ENCODE measurements at places on chromosomes 6 and 20.

GRCh38 chr6:126770176-126770575 lies 348.3 kb upstream of the RSPO3 start:
- no peak for DNase-seq

GRCh38 chr6:31401403-31401802 lies 2.0 kb upstream of the MICA start:
- DNase-seq: peak; percentile 29

DNA sequence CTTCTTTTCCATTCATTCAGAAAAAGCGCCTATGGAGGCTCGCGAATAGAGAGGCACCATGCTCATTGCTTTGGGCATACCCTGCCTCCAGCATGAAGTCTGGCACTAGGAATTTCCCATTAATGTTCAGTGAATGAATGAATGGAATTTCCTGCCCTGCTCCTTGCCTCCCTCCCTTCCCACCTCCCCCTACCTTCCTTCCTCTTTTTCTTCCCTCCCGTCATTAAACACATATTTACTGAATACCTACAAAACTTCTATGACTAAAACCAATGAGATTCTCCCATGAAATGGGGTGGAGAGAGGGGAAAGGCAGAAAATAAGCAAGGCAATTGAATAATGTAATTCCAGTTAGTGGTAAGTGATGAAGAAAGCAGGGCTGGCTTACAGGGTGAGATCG lies 213.8 kb upstream of the AGPAT4 start:
- no peak for DNase-seq

GRCh38 chr20:20561841-20562240 lies 150.6 kb downstream of the RALGAPA2 start:
- DNase-seq: no peak

GRCh38 chr6:66992660-66993059 lies 1285.6 kb upstream of the EYS start:
- no peak for DNase-seq

DNA sequence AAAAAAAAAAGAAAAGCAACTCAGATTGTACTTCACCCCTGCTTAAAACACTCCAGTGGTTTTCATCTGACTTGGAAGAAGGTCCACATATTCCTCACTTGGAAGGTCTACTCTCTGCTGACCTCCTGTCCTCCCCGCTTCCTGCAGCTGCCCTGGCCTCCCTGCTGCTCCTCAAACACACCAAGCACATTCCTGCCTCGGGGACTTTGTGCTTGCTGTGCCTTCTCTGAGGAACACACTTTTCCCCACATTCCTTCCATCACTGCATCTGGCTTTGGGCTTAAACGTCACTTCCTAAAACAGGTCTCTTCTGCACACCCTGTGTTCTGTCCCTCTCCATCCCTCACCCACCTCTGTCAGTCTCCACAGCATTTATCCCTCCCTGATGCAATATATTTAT lies 4.9 kb upstream of the PDYN start:
- no peak for DNase-seq

DNA sequence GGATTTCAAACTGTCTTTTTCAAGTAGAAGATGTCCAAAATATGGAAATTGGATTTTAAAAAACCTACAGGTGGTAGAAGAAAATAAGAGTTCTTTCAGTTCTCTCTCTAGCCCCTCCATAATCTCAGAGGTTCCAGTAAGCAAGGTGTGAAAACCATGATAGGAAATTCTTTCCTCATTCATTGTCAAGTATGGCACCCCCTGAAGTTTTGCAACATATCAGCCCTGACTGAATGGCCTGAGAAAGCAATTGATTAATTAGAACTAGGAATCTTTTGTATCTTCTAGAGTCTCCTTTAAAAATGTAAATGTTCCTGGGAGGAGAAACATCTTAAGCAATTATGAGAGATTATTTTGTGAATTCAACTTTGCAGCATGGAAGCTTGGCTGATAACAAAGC lies 198.7 kb upstream of the STXBP5 start:
- no peak for DNase-seq

- no peak for DNase-seq
Observed at GRCh38 chr6:119447921-119448320, 98.4 kb upstream of the MAN1A1 start.

GRCh38 chr6:62819640-62820039 lies 391.6 kb upstream of the FKBP1C start:
- no peak for DNase-seq

DNA sequence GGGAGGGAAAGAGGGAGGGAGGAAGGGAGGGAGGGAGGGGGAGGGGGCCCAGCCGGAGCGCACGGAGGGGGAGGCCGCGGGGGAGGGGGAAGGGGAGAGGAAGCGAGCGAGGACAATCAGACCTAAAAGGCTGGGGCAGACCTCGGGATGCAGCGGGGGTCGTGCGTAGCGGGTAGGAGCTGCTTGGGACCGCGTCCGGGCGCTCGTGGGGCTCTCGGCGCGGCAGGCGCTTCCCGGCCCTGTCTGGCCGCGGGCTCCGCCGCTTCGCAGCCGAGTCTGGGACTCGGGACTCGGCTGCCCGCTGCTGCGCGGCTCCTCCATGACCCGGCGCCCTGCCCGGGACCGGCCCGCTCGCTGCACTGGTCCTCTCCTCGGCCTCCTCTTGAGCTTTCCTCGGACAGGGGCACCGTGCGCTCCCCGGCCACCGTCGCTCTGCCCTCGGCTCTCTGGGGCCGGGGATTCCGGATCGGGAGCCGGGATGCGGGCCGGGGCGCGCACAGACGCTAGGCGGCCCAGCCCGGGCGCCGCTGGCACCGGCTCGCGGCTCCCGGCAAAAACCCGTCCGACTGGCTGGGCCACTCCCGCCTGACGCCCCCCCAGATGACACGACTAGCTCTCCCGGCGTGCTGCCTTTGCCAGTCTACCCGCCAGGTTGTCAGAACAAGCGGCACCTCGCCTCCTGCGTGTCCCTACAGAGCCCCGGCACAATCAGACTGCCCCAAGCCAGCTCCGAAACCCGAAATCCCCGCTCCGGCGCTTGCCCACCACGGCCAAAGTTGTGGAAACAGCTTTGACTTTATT lies 2.2 kb downstream of the TFAP2A start:
- peak; percentile 72 for DNase-seq

DNA sequence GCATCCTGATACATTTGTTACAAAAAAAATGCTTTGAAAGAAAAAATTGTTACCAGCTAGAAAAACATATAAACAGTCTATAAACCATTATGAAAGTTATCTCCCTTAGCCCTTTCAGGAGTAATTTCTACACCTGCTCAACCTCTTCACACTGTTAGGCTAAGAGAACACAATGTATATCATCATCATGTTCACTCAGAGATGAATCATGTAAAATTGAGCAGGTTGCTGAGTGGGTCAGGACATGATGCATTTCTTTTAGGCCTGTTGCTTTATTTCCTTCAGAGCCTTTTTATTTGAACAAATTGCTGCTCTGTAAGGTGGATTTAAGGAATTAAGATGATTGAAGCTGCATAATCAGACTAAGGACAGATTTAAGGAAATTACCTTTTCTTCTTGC lies 531.3 kb upstream of the MAN1A1 start:
- DNase-seq: no peak

GRCh38 chr6:168939796-168940195 lies 313.9 kb downstream of the THBS2 start:
- no peak for DNase-seq

GRCh38 chr6:35777356-35778102 lies 1.1 kb downstream of the CLPSL2 start:
- DNase-seq: no peak
